Stimulated activated CD4-positive, alpha-beta T cell treated with anti-CD3 and anti-CD28 coated beads, Interleukin-15, amount 100 ng/mL, for 1 hour (primary cell): ENCODE measurements at places on chromosomes 7 and 10.

DNA sequence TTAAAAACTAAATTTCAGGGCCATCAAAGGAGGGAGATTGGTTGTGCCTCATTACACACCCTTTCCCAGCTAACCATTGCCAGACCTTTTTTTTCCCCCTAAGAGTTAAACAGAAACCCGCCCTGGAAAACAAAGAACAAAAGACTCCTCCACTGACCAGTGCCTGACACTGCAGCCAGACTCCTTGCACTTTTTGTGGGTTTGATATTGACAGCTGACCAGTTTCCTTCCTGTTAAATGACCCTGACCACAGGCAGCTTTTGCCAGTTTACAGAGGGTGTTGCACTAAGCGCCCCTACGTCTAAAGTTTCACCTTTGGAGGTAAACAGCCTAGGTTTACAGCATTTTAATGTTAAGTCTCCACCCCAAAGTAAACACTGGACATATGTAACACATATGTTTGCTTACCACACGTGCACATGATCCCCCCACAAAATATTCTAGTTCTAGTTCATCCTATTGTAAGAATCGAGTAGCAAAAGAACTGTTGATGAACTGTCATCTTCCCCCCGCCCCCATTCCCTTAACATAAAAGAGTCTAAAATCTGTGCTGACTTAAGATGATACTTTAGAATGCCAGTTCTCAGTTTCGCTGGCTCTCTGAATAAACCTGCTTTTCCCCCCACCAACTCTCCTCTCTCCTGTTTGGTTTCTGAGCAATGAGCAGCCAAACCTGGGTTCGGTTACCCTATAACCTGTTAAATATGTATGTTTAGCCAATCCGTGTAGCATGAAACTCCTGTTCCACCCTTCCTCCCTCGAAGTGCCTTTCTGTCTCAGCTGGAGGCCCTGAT lies 38.0 kb downstream of the FOXI2 start:
- no peak for DNase-seq

DNA sequence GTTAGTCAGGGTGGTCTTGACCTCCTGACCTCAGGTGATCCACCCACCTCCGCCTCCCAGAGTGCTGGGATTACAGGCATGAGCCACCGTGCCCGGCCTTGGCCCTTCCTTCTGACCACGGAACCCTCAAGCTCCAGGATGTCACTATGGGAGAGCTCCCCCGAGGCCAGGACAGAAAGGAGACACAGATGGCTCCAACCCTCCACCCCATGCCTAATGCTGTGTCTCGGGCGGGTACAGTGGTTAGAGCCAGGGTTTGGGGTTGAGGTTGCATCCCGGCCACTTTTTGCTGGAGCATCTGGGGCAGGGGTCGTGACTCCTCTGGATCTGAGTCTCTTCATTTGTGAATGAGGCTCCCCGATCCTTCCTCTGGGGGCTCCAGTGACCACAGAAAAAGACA lies 8.1 kb downstream of the MYL10 start:
- no peak for DNase-seq

- no peak for DNase-seq
These were observed 52.2 kb downstream of the SEM1 start for GRCh38 chr7:96657347-96658021.

GRCh38 chr7:155343661-155344121 lies 46.0 kb downstream of the INSIG1 start:
- DNase-seq: no peak

GRCh38 chr7:87534072-87534471 lies 58.6 kb upstream of the ABCB4 start:
- DNase-seq: no peak

GRCh38 chr10:114780577-114781184 lies 40.9 kb upstream of the FHIP2A start:
- DNase-seq: no peak

DNA sequence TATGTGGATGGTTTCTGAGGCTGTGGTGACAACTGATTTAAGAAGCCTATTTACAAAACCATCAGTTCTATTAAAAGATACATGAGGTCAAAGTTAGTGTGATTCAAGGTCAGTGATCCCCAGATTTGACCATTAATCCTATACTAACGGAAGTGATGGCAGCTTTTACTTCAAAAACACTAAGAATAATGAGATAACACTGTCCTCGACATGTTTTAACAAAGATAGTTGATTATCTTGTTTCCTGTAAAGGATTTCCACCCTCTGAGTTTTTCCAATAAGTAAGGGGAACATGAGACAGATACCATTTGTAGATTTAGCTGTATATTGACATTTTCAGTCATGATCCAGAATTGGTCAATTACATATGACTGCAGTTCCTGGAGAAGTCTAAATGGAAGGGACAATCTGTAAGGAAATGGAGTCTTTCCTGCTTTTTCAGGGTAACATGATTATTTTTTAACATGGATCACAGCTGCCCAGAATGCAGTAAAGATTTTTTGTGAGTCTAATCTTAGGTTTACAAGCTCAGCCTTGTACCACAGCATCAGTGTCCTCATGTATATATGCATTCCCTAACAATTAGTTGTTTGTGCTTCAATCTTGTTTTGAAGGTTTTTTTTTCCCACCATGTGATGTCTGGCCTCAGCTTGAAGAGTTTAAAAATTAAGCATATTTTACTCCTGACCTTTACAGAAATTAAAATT lies 188.0 kb downstream of the PPP1R9A start:
- DNase-seq: no peak

DNA sequence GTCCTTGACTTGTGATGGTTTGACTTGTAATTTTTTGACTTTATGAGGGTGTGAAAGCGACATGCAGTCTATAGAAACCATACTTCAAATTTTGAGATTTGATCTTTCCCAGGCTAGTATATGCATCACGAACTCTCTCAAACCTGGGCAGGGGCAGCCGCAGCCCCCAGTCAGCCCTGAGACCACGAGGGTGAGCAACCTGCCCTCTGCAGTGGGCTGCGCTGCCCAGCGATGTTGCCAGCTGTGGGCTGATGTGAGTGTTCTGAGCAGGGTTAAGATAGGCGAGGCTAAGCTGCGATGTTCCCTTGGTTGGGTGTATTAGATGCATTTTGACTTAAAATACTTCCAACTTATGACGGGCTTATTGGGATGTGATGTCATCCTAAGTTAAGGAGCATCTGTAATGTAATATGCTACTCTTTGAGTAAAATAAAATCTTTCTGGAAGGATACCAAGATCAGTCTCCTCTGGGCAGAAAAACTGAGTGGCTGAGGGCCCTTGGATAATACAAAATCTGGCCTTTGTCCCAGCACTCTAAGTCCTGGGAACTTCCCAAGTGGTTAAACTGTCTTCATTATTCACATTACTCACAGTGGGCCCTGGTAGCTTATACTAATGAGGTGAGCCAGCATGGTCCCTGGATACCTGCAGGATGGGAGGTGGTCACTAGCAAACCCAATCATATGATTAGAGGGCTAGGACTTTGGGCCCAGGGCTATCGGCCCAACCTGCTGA lies 28.4 kb upstream of the CNPY1 start:
- DNase-seq: no peak

DNA sequence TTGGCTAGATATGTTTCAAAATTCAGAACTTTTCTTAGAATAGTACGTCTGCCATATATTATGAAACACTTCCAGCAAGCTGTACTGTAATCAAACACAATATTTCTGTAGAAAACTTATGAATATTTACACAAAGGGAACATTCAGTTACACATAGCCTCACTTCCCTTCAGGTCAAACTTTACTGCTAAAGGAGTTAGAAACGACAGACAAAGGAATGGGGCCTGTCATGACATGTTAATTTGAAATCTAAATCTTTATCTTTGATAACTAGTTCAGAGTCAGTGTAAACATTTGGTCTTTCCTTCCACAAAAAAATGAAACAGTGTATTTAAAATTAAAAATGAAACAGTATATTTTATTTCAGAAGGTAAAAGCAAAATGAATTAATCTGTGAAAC lies 1.0 kb upstream of the CROT start:
- DNase-seq: no peak

GRCh38 chr10:110268442-110268841 lies 36.3 kb downstream of the SMNDC1 start:
- no peak for DNase-seq

GRCh38 chr10:85193796-85194195 lies 865.4 kb downstream of the CCSER2 start:
- no peak for DNase-seq

GRCh38 chr10:76284351-76284750 lies 852.9 kb downstream of the LRMDA start:
- no peak for DNase-seq

- DNase-seq: no peak
These were observed 357.6 kb upstream of the PCDH15 start for GRCh38 chr10:55158633-55159032.

GRCh38 chr10:45198486-45199204 lies 116.8 kb downstream of the OR13A1 start:
- no peak for DNase-seq

- no peak for DNase-seq
These were observed 40.6 kb downstream of the GSDME start for GRCh38 chr7:24716480-24717246.

- no peak for DNase-seq
These were observed 14.5 kb upstream of the CROT start for GRCh38 chr7:87330942-87331341.

DNA sequence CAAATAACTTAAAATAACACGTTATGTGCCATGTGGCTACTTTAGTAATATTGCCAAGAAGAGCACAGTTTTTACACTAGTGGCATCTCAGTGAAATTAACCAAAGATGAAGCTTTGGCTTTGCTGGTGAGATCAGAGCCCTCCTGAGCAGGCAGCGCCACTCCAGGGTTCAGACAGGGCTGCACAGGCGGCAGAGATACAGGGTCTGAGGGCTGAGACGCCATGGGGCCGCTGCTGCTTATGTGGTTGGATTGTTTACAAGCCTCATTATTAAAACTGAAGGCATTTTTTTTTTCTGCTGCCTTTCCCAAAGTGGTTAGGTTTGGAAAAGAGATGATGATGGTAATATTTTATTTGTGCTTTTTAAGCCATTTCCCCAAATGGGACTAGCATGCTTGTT lies 68.8 kb upstream of the DNAJB6 start:
- no peak for DNase-seq

DNA sequence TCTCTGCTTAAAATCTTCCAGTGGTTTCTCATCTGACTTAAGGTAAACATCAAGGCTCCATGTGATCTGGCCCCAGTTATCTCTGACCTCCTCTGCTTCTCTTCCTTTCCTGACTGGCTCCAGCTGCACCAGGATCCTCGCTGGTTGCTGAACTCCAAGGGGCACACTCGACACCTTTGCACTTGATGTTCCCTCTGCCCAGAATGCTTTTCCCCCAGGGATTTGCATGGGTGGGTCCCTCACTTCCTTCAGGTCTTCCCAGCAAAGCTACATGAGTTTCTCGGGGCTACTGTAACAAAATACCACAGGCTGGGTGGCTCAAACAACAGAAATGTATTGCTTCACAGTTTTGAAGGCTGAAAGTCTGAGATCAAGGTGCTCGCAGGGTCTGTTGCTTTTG lies 166.0 kb upstream of the CDCA7L start:
- DNase-seq: no peak

GRCh38 chr10:43255634-43256431 lies 11.0 kb downstream of the RASGEF1A start:
- DNase-seq: no peak

- DNase-seq: no peak
These were observed 52.9 kb upstream of the NEBL start for GRCh38 chr10:20949967-20950366.

GRCh38 chr7:45186261-45186813 lies 28.7 kb downstream of the RAMP3 start:
- DNase-seq: no peak

DNA sequence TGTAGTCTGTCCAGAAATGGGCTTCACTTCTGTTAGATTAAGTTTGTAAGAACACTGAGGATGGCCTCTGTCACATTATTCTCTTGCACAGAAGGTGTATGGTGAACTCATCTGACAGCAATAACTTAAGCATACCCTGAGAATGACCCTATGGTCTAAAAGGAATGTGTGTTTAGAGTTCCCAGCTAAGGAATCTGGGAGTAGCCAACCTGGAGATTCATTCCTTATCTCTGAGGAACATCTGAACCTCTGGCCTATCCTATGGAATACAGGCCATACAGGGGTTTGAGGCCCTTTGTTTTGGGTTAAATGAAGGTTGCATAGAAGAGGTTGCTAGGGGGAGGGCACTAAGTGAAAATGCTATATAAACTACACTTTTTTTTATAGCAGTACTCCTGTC lies 41.4 kb downstream of the LAMB4 start:
- no peak for DNase-seq

- DNase-seq: no peak
These were observed 10.3 kb downstream of the ZMIZ1 start for GRCh38 chr10:79079054-79079397.

GRCh38 chr10:110216942-110217661 lies 9.7 kb downstream of the MXI1 start:
- DNase-seq: no peak

GRCh38 chr10:33150146-33150545 lies 184.3 kb downstream of the NRP1 start:
- DNase-seq: no peak

DNA sequence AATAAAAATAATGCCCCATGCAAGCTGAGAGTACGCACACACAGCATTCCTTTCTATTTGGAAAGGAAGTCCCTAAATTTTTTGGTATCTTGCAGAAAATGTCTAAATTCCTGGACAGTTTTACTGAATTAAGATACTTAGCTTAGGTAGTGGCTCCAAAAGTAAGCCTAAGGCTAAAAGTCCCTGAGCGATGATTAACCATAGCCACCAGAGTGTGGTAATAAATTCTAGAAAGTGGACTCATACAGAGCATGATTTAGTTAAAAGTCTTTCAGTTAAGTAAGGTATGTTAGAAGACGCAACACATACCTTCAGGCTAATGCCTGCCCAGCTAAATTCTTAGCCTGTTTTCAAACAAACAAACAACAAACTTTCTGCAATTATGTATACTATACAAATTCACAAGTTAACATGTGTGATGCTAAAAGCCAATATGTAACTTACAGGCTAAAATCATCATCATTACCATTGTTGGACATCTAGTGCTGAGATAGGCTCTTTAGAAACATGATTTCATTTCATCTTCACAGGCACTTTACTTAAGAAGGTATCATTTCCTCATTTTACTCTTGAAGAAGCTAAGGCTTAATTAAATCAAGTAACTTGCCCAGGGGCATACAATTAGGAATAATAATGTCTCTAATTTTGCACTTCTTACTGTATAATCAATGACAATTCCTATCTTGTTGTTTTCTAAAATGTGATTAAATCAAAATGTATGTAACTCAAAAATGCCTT lies 261.4 kb upstream of the YAE1 start:
- DNase-seq: no peak

GRCh38 chr10:131797626-131798025 lies 103.2 kb upstream of the PPP2R2D start:
- DNase-seq: no peak

GRCh38 chr10:96834120-96834519 lies 2.0 kb downstream of the LCOR start:
- no peak for DNase-seq

- DNase-seq: no peak
These were observed 117.8 kb upstream of the AKR1E2 start for GRCh38 chr10:4708123-4708759.
